ENCODE measurements at places on chromosomes 5 and 9.

DNA sequence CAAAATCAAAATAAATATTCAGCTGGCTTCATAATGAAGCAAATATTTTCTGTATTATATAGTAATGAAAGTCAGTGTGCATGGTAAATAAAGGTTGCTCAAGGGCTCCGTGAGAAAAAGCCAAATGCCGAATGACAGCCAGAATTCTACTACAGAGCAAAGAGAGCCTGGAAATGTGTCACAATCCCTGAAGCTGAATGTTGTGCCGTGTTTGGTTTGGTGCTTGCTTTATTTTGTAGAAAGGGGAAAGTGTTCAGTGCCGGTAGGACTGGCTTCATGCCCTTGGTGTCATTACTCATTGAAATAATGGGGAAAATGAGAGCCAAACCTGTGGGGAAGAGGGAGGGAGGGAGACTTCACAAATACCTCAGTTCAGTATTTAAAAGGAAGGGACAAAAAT lies 26.8 kb upstream of the ADAMTSL1 start:
- DNase-seq = no peak

- no peak for DNase-seq
Observed at GRCh38 chr9:110936719-110937452, 101.4 kb downstream of the LPAR1 start.

DNA sequence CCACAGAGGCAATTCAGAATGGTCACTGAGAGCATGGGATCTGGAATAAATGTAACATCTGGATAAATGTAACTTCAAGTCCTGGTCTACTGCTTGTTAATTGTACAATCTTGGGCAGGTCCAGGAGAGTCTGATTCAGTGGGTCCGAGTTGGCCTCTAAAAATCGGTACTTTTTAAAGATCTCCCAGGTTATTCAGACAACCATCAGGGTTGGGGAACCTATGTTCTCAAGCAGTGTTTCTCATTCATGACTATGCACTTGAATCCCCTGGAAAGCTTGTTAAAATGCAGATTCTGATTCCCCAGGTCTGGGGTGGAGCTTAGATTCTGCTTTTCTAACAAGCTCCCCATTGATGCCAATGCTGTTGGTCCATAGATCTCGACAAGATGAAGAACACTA lies 14.8 kb downstream of the ANXA1 start:
- DNase-seq = no peak

GRCh38 chr5:6465831-6466790 lies 17.5 kb downstream of the UBE2QL1 start:
- no peak for DNase-seq

DNA sequence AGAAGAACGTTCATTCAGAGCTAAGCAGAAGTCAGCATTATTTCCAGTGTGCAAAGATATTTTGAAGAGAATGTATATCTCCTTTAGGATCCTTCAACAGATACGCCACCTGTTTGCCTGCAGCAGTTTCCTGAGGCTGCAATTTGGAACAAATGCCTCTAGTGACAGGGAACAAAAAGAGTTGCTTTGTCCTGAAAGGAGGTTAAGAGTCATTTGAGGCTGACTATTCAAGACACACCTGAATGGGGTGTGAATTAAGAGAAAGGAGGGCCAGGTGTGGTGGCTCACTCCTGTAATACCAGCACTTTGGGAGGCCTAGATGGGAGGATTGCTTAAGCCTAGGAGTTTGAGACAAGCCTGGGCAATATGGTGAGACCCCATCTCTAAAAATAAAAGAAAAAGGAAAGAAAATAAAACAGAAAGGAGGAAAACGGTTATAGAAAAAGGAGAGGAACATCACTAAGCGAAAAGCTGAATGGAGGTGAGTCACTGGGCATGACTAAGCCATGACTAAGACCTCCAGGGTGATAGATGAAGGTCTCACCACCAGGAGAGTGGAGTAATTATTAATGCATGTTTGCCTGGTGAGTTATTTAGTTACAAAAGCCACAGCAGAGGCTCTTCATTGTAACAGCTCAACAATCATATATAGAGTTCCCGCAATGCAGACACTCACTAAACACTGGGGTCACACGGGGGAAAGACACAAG lies 255.2 kb upstream of the TNC start:
- peak; percentile 85 for DNase-seq

DNA sequence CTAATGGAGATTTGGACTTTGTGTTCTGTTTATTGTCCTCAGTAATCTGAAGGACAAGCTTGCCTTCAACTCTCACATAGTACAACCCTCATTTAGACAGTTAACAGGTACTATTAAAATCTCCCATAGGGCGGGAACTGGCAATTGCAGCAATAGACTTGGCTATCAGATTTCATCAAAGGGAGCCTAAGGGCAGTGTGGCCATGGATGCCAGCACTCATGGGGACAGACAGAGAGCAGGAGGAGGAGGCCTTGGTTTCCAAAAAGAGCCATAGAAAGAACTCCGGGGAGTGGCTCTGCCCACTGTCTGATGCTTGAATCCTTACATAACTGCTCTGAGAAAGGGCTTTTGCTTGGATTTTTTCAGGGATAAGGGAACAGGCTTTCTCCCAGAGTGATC lies 6.8 kb downstream of the SLC36A1 start:
- no peak for DNase-seq

DNA sequence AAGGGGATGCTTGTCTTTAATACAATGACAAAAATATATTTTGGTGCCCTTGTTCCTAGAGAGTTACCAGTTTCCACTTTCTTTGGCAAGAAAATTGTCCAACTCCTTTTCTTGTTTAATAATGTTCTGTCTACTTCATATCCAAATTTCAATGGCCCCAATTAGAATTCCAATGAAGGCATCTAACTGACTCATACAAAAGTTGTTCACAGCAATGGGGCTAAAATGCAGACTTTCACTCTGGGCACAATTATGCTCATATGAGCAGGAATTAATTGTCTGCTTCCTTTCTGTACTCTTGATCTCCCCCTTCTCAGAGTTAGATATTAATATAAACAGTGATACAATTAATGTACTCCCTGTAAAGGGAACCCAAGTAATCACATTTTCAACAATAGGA lies 42.1 kb upstream of the ZNF622 start:
- no peak for DNase-seq

GRCh38 chr9:81814401-81814793 lies 113.8 kb upstream of the SPATA31D4 start:
- DNase-seq = no peak

DNA sequence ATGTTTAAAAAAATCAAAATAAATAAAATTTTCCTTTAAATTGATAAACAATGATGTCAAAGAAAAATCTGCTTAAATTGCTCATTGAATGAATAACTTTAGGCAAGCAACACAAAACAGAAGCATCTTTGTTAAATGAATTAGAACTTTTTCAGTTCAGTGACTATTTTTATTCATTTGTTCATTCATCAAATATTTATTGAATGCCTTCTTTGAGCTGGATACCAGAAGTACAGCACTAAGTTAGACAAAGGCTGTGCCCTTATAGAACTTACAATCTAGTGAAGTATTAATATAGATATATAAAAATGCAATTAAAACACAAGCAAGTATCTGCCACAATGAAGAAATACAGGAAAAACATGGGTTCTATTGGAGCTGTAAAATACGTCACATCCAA lies 10.8 kb downstream of the FNIP1 start:
- no peak for DNase-seq

- DNase-seq = no peak
Observed at GRCh38 chr5:177553671-177554429, 513 bp downstream of the FAM193B start.

- no peak for DNase-seq
Observed at GRCh38 chr9:89808756-89809181, 204.0 kb downstream of the GADD45G start.

Data from epithelial cell of prostate (primary cell).